ENCODE measurements at places on chromosomes 3 and 15. TPM values are rescaled to one million over a fixed set of nuclear protein-coding genes. Genes with fewer than 3 reads are reported as not detected.

GRCh38 chr15:70212286-70212962 lies 114.7 kb upstream of the TLE3 start:
- DNase-seq: no peak

DNA sequence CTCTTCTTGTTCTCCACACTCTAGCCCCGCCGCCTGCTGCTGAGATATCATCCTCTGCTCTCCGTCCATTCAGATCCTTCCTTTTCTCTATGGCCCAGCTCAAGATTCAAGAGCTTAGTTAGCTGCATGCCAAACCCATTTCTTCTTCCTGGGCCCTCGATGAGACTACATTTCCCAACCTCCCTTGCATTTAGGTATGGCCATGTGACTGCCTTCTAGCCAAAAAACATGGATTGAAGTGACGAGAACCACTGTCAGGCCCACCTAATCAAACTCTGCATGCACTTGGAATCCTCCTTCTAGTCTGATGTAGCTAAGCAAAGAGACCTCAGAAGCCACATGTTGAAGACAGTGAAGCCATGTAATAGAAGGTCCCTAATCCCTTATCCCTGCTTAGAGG lies 308.2 kb downstream of the VPS13C start:
- DNase-seq: no peak

DNA sequence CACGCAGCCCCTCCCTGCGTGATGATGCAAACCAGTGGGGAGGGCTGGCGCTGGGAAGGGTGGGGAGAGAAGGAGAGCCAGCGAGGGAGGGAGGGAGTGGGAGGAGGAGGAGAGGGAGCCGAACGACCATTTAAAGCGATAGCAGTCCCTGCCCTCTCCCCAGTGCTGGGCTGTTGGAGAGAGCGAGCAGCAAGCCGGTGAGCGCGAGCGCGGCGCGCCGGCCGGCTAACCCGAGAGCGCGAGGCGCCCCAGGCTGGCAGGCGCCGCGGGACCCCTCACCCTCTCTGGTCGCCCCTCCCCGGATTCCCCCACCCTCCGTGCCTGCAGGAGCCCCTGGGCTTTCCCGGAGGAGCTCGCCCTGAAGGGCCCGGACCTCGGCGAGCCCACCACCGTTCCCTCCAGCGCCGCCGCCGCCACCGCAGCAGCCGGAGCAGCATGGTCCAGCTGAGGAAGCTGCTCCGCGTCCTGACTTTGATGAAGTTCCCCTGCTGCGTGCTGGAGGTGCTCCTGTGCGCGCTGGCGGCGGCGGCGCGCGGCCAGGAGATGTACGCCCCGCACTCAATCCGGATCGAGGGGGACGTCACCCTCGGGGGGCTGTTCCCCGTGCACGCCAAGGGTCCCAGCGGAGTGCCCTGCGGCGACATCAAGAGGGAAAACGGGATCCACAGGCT lies at the start of gene GRM7:
TSS of gene GRM7 (plus strand) at position 162 of the 671 bp plus-strand sequence.
- peak; percentile 1 for DNase-seq

DNA sequence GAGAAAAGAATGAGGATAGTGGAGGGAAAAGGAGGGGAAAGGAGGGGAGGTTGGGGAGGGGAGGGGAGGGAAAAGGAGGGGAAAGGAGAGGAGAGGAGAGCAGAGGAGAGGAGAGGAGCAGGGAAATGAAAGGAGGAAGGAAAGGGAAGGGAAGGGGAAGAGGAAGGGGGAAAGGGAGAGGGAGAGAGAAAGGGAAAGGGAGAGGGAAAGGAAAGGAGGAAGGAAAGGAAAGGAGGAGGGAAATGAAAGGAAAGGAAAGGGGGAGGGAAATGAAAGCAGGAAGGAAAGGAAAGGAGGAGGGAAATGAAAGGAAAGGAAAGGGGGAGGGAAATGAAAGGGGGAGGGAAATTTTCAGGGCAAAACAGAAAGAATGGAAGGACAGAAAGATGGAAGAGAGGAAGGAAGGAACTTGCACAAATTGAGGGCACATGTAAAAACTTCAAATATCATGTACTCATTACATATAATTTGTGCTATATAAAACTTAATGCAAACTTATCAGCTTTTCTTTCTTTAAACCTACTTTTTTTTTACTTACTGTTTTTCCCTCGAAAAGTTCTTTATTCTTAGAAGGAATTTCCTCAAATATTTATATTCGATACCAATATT lies 148.0 kb downstream of the ZBTB20 start:
- no peak for DNase-seq

DNA sequence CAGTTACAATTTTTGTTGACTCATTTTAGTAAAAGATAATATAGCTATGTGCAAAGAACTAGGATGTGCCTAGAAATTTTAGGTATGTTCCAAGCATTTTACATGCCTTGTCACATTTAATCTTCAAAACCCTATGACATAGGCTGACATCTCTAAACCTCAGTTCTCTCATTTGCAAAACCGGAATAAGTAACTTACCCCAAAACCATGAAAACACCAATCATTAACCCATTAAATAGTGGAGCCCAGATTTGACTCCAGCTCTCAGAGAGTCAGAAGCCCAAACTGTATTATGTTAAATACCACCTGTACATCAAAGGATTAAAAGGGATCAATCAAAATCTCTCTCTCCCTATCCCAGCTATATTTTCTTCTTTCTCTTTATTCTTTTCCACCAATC lies 36.6 kb downstream of the GSK3B start:
- DNase-seq: no peak

- DNase-seq: no peak
Measured at GRCh38 chr15:80609091-80609490, 86.0 kb upstream of the ABHD17C start.

- peak; percentile 99 for DNase-seq
Measured at GRCh38 chr3:37964716-37965115, 25.9 kb upstream of the VILL start.

- peak; percentile 0 for DNase-seq
Measured at GRCh38 chr15:27057904-27058645, 87.1 kb downstream of the GABRG3 start.

DNA sequence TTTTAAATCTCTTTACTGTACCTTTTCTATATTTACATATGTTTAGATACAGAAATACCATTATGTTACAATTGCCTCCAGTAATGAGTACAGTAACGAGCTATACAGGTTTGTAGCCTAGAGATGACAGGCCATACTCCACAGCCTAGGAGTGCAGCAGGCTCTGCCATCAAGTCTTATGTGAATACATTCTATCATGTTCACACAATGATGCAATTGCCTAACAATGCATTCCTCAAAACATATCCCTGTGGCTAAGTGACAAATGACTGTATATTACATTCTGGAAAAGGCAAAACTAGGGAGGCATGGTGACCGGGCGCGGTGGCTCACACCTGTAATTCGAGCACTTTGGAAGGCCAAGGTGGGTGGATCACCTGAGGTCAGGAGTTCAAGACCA lies 192.4 kb upstream of the IGF1R start:
- peak; percentile 27 for DNase-seq

- no peak for DNase-seq
Measured at GRCh38 chr3:74920721-74921350, 306.4 kb upstream of the CNTN3 start.

DNA sequence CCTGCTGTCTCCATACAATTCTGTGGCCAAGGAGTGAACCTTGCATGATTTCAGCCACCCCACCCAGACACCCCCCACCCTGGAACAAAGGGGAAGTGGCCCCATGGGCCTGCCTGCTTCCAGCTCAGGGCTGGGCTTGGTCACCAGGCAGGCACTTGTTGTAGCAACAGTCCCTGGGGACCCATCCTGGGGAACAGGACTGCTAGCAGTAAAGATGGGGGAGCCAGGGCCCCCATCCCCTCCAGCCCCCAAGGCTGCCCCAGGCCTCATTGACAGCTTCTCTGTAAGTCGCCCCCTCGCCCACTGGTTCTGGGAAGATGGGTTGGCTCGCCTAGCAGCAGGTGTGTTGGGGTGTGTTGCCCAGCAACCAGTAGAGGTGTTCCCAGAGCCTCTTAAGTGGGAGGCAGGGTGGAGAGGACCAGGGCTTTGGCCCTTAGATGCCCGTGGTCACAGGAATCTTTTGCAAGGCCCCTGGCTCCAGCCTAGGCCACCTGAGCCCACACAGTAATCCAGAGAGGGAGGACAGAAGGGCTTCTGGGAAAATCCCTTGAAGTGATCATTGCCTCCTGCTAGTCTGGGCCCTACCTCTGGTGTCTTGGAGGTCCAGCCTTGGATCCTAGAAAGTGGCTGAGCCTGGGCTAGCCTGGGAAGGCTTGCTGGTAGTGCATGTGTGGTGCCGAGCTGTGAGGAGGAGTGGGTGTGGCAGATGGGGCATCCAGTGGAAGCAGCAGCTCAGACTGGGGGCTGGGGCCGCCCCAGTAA lies 48.9 kb downstream of the CYP11A1 start:
- no peak for DNase-seq

GRCh38 chr3:142087676-142088075 lies 61.7 kb downstream of the TFDP2 start:
- peak; percentile 58 for DNase-seq

DNA sequence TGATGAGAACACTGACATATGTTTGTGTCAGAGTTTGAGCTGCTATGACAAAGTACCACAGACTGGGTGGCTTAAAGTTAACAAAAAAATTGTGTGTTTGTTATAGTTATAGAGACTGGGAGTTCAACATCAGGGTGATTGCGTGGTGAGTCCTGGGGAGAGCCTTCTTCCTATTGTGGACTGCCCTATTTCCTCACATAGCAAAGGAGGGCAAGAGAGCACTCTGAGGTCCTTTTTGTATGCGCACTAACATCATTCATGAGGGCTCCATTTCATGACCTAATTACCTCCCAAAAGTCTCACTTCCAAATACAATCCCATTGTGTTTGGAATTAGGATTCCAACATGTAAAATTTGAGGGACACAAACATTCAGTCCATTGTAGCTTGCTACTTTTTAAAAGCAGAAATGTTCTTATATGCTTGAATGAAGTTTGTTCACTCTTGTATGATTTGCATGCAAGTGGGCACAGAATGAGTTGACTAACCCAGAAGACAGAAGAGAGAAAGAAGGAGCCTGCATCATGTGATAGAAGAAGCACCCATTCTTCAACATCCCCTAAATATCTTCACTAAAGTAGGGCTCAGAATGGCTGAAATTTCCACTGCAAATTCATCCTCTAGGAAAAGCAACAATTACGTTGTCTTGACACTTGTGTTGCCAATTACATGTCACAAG lies 18.9 kb upstream of the ALCAM start:
- no peak for DNase-seq

DNA sequence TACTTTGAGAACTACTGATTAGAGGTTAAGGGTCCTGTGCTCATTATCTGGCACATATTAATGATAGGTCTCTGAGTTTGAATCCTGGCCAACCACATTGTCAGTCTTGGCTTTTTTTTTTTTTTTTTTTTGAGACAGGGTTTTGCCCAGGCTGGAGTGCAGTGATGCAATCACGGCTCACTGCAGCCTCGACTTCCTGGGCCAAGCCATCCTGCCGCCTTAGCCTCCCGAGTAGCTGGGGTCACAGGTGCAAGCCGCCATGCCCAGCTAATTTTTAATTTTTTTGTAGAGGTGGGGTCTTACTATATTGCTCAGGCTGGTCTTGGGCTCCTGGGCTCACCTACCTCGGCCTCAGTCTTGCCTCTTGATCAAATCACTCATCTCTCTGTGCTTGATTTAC lies 547 bp upstream of the PCCB start:
- DNase-seq: no peak

- DNase-seq: no peak
Measured at GRCh38 chr15:68787609-68788263, 33.0 kb downstream of the ANP32A start.

GRCh38 chr15:65655457-65655856 lies 33.7 kb downstream of the SLC24A1 start:
- no peak for DNase-seq

GRCh38 chr15:60733196-60733595 lies 254.3 kb upstream of the ICE2 start:
- no peak for DNase-seq

- DNase-seq: no peak
Measured at GRCh38 chr15:58873267-58873666, 60.2 kb downstream of the SLTM start.

GRCh38 chr3:151875759-151876158 lies 2.3 kb downstream of the SUCNR1 start:
- DNase-seq: peak; percentile 90

DNA sequence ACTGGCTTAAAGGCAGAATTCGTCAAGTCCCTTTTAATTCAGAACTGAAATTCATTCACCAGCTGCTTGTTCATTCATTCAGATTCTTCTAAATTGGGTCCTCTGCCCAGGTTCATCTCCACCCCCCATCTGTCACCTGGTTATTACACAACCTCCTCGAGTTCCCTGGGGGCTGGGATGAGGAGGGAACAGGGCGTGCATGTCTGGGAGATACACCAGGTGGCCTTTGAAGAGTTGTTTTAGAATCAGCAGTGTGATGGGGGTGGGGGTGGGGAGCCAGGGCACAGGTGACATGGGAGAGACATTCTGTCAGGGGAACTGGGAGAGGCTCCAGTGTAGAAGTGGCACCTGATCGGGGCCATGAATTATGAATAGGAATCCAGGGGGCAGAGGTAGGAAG lies 8.2 kb downstream of the SNX33 start:
- no peak for DNase-seq

GRCh38 chr3:40020689-40021088 lies 211.3 kb downstream of the MYRIP start:
- DNase-seq: no peak

GRCh38 chr3:56291244-56291680 lies 177.0 kb downstream of the ERC2 start:
- DNase-seq: peak; percentile 96

DNA sequence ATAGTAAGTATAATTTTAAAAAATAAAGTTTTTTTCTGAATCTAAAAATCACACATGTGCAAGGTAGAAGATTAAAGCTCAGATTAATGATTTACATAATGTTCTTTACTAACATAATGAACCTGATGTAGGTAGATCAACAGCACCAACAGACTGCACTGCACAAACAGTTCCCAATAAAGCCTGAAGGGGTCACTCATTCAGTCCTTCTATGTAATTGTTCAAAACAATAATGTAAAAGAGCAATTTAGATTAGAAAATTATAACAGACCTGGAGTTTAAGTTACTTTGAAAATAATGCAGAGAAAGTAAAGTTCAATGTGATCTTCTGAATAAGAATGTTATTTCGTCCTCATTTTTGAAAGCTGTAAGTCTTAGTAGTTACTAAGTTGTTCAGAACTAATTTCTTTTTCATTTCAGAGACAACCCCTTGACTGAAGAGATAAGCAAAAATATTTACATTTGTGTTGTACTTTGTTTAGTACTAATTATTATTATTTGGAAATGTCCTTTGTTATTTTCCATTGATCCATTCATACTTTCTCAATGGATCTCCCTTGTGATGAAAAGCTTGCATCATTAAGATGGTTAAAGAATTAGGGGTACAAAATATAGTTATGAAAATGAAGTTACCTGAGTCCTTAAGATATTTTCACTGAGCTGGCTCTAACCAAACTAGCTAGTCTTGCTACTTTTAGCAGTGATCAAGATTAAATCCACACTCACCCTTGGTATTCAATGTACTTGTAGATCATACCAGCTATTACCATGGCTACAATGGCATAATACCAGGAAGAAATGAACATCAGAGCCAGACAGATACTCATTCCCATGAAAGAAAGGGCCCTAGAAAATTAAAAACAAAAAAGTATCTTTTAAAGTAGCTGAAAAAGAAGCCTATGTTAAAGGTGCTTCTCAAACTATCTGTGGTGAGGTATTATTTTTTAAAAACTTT lies 16.8 kb downstream of the EMC4 start:
- DNase-seq: peak; percentile 68

LEKR1 gene
- 1.4 TPM for total RNA-seq

GATM gene
- total RNA-seq: 1.3 TPM

ARNT2 gene
- total RNA-seq: 2.8 TPM

ZBED2 gene
- total RNA-seq: 13.5 TPM

SSUH2 gene
- not detected for total RNA-seq

NUP210 gene
- total RNA-seq: 3.6 TPM

ICE2 gene
- total RNA-seq: 52.8 TPM

HYAL1 gene
- total RNA-seq: 7.3 TPM

MB21D2 gene
- 13.9 TPM for total RNA-seq

TRH gene
- not detected for total RNA-seq

ZNF660 gene
- 1.4 TPM for total RNA-seq

Data from renal cortical epithelial cell (primary cell).